Cerebellum (tissue), 4 donors: ENCODE measurements at places on chromosomes 1 and 21. TPM values are rescaled to one million over a fixed set of nuclear protein-coding genes. Genes with fewer than 3 reads are reported as not detected.
A peak's percentile ranks its signal among the peaks of the same experiment; 100 is the strongest.

GRCh38 chr1:82466891-82467290 lies 666.2 kb downstream of the ADGRL2 start:
- DNase-seq, result no peak

The ADCY10 gene
- 0.27 TPM for total RNA-seq

- no peak for DNase-seq
Observed at GRCh38 chr1:38677756-38678155, 181.8 kb downstream of the RRAGC start.

GRCh38 chr1:174314433-174314832 lies 133.3 kb upstream of the GPR52 start:
- no peak for DNase-seq

- no peak for DNase-seq
Observed at GRCh38 chr1:175203570-175204068, 11.0 kb upstream of the KIAA0040 start.

DNA sequence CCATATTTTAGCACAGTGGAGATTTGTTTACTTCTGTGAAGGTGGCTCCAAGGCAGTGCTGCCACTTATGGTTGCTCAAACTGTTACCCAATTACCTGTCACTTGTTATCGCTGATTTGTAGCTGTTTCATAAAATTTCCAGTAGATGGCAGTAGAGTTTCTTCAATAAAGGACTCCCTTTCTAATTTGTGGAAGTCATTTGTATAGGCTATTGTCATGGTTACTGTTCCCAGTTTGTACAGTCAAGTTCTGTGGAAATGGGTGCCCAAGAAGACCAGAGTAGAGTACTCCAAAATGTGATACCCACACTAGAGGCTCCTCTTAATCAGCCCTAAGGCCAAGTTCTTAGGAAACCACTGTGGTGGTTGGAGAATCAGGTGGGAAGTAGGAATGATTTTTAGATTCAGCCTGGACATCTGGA lies 186.1 kb downstream of the CLEC20A start:
- peak; percentile 46 for DNase-seq

The OLFML2B gene
- 3.9 TPM for total RNA-seq

DNA sequence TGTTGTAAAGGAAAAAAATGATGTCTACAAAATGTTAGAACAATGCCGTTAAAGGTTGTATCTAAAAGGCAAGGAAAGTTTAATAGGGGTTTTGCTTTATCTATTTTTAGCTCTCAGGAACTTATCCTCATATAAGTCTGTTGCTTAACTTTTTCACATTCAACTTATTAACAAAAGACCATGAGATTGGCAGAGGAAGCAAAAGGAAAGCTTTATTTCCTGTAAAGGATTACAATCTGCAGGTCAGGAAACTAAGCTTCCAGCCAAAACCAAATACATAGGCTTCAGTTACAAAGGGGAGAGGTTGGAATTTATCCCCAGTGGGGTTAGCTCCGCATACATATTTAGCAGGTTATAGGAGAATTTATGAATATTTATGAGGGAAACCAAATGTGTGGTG lies 58.7 kb upstream of the KIAA1614 start:
- no peak for DNase-seq

- DNase-seq, result no peak
Observed at GRCh38 chr1:192399161-192399560, 82.4 kb downstream of the RGS21 start.

GRCh38 chr1:211625040-211625439 lies 46.1 kb upstream of the SLC30A1 start:
- DNase-seq, result no peak

- DNase-seq, result no peak
Observed at GRCh38 chr1:74699331-74699730, 25.7 kb upstream of the ERICH3 start.

DNA sequence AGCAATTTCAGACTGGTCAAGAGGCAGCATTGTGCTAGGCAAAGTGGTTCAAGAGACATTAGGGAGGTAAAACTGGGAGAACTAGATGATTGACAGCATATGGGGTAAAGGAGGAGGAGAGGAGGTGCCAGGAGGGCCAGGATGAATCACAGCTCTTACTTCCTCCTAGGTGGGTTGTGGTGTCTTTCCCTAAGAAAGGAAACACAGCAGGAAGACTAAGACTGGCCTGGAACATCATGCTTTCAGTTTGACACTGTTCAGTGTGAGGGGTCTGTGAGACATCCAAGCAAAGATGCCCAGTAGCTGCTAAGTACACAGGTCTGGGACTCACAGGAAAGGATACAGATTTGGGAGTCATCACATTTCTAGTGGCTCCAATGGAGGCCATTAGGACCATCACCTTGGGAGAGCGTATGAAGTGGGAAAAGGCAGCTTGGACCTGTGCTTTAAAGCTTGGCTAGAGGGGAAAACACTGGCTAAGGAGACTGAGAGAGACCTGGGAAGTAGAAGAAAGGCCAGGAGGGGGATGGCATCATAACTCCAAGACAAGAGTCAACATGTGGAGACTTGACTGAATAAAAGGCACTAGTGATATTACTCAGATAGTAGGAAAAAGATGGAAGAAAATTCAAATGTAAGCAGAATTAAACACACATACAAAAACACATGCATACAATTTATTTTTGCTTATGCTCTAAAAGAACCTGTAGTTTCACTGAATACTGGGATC lies 17.3 kb downstream of the CD58 start:
- no peak for DNase-seq

GRCh38 chr1:28395181-28395580 lies 25.6 kb downstream of the PHACTR4 start:
- DNase-seq, result no peak

The SLC16A4 gene
- total RNA-seq, result 20.8 TPM

DNA sequence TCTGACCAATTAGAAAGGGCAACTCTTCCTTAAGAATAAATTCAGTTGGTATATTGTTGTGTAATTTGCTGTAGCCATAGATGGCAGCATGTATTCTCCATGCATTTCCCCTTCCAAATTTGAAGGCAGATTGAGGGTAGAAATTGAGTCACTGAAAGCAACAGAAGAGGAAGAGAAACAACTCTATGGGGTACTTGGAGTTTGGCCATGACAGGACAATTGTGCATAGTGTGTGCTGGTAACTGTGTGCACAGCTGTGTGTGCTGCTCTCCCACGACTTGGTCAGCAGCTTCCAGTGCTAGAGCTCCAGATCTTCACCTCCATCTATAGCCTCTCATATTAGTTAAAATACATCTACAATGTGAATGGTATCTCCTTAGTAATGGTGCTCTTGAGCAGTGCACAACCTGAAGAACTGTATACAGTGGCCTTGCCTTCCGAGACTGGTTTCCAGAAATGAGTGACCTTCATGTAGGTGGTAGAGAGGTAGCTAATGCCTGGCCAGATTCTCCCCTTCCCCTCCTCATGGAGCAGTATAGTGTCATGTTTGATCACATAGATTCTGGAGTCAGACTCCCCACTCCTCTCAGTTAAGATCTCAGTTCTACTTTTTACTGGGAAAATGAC lies 882 bp upstream of the FCAMR start:
- DNase-seq, result no peak

The FCMR gene
- total RNA-seq, result not detected

- DNase-seq, result no peak
Observed at GRCh38 chr1:20037877-20038276, 32.1 kb upstream of the PLA2G5 start.

The KCNK1 gene
- total RNA-seq, result 45.4 TPM

DNA sequence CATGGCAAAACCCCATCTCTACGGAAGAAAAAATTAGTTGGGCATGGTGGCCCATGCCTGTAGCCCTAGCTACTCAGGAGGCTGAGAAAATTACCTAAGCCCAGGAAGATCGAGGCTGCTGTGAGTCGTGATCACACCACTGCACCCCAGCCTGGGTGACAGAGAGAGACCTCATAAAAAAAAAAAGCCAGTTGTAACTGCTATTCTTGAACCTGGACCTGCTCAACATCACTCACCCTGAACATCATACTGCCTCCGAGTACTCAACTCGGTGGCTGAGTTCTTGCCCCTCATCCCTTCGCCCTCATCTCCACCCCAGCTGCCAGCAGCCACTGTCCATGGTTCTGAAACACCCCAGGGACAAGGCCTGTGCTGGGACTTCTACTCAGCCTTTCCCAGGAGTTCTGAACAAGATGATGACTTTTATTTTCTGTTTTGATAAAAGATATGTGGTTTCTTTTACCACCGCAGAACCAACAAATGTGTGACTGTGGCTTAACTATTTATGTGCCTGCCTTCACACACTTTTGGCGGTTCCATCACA lies 5.4 kb upstream of the DISP3 start:
- DNase-seq, result no peak

GRCh38 chr1:118122234-118123004 lies 62.6 kb downstream of the SPAG17 start:
- no peak for DNase-seq

The DBT gene
- total RNA-seq, result 8.9 TPM
